ENCODE measurements at places on chromosomes 7 and 10. TPM values are rescaled to one million over a fixed set of nuclear protein-coding genes. Genes with fewer than 3 reads are reported as not detected.

- peak; percentile 88 for DNase-seq
Observed at GRCh38 chr10:62433181-62433692, 59.1 kb downstream of the ZNF365 start.

- DNase-seq, result no peak
Observed at GRCh38 chr7:102415685-102416225, 17.6 kb upstream of the ORAI2 start.

GRCh38 chr7:8365499-8366110 lies 67.8 kb upstream of the NXPH1 start:
- DNase-seq, result no peak

DNA sequence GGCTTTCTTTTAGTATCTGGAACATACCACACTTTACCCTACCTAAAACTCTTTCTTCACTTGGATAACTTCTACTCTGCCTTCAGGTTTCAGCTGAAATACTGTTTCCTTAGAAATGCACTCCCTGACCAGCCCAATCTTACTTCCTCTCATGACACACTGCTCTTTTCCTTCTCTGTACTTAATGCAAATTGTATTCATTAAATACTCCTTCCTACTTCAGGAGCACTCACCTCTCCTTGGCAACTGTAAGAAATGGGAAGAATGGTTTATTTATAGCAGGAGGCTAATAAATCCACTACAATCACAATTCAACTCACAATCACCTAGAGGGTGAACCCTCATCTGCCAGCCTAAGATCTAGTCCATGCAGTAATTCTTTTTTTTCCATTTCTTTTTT lies 15.2 kb downstream of the ZCWPW1 start:
- DNase-seq, result no peak

DNA sequence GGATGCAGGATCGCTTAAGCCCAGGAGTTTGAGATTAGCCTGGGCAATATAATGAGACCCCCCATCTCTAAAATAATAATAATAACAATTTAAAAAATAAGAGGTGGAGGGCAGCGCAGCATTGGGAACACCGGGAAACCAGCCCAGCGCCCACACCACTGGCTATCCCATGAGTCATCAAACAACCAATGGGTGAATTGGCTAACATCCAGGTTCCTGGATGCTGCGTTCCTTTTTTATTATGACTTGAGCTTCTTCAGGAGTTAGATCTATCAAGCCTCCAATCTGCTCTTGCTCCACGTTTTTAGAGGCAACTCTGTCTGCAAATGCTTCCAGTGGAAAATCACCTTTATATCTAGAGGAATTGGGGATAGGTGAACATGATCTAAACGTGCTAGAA lies 10.0 kb upstream of the LRRC4 start:
- DNase-seq, result peak; percentile 78

GRCh38 chr7:114138587-114138986 lies 219.8 kb upstream of the PPP1R3A start:
- DNase-seq, result no peak

DNA sequence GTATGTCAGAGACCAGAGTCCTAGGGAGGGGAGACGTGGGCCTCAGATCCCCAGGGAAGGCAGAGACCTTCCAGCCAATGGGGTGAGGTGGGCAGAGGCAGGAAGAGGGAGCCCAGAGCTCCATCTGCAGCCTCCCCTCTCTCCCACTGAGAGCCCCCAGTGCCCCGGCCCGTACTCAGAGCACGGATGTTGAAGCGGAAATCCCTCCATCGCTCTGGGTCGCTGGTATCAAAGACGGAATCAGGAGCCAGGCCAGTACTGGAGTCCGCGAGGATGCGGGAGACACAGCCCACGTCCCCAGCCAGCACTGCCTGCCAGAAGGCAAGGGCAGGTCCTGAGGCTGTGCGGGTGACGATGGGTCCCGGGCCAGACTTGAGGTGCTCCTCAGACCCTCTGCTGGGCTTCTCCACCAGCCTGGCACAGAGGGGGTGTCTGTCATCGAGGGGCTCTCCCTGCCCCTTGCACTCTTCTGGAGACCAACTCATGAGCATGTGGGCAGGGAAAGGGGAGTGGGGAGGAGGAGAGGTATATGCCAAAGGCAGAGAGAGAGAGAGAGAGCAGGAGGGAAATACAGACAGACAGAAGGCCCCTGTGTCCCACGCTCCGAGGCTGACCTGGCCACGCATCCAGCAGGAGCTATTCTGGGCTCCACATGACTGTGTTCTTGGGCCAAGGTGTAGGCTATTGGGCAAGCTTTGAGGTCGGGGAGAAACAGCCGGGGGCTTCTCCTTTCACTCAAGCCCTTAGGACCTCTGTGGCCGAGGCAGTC lies at the start of gene ASB10:
ASB10 (minus strand) TSS at position 611 of the 769 bp plus-strand sequence; CDS start at position 491, 120 bp downstream.
- DNase-seq, result no peak

- peak; percentile 80 for DNase-seq
Observed at GRCh38 chr7:131109759-131110296, 217.8 kb upstream of the MKLN1 start.

DNA sequence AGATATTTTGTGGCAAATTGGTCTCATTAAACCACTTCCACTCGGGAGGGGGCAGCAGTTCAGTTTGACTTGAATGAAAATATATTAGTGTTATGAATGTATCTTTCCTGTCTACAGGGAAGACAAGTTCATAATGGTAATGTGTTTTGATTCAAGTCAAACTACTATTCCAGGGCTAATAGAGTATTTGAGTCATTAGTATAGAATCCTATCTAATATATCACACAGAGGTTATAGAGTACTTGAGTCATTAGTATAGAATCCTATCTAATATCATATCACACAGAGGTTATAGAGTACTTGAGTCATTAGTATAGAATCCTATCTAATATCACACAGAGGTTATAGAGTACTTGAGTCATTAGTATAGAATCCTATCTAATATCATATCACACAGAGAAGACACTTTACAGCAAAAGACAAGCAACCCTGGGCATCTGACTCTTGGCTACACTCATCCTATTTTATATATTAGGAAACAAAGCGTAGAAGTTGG lies 199.7 kb upstream of the MAGI2 start:
- no peak for DNase-seq

GRCh38 chr7:100673942-100674410 lies 436 bp downstream of the GNB2 start:
- peak; percentile 39 for DNase-seq

GIMAP7 gene
- not detected for polyA plus RNA-seq

GPR15LG gene
- polyA plus RNA-seq, result not detected

SPACDR gene
- polyA plus RNA-seq, result 0.60 TPM
